ENCODE measurements at places on chromosomes 2 and 18.
A peak's percentile ranks its signal among the peaks of the same experiment; 100 is the strongest.

DNA sequence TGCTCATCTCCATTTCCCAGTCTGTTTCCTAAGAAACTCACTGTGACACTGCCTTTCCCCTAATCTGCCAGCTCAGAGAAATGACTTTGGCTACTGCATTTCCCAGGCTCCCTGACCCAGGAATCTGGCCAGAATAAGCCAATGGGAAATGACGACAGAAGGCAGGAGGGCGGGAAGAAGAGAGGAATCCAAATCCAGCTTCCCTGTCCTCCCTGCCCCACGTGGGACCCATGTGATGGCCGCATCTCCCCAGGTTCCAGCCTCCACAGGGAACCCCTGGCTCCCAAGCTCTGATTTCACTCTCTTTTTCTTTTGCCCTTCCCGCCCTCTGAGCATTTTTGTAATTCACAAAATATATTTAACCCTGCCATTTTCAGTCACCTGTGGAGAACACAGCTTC lies 37.8 kb upstream of the RAB12 start:
- no peak for DNase-seq

- no peak for DNase-seq
Observed at GRCh38 chr2:200406379-200406778, 99.9 kb downstream of the SPATS2L start.

- DNase-seq, result no peak
Observed at GRCh38 chr18:27824841-27825681, 351.9 kb downstream of the CDH2 start.

- DNase-seq, result no peak
Observed at GRCh38 chr2:137893145-137893544, 71.1 kb upstream of the HNMT start.

GRCh38 chr18:62991959-62992358 lies 276.6 kb downstream of the PHLPP1 start:
- DNase-seq, result no peak

DNA sequence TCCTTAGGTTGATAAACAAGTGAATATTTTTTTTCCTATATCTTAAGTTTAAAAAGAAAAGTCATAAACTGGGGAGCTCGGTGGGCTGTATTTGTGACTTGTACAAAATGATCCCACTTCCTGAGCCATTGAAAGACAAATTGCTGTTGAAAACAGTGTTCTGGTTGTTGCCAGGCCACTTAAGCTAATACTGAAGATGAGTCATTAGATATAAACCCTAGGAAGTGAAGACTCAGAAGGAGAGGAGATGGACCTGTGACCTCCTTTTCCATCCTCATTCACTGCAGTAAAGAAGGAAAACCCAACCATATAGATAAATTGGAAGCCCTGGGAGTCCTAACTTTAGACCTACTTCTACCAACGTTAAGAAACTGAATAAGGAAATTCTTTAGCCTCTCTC lies 46.2 kb upstream of the SERPINE2 start:
- DNase-seq, result peak; percentile 72

GRCh38 chr2:164560181-164560792 lies 61.0 kb downstream of the GRB14 start:
- DNase-seq, result peak; percentile 42

- no peak for DNase-seq
Observed at GRCh38 chr18:1658908-1659566, 754.4 kb downstream of the ADCYAP1 start.

DNA sequence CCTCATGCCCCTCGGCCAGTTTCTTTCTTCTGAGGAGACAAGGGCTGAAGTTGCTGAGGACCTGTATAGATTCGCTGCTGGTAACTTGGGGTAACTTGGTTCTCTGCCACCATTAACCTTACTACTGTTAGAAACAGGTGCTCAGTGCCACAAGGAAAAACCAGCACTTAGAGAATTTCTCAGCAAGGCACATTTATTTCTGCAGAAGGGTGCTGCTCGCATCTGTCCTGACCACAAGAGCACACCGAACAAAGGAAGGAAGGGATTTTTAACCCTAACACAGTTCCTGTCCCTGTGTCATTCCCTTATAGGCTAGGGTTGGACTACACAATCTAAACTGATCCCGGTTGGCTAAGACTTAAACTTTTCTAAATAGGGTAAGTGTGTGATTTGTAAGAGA lies 154.1 kb downstream of the SOCS6 start:
- DNase-seq, result no peak

DNA sequence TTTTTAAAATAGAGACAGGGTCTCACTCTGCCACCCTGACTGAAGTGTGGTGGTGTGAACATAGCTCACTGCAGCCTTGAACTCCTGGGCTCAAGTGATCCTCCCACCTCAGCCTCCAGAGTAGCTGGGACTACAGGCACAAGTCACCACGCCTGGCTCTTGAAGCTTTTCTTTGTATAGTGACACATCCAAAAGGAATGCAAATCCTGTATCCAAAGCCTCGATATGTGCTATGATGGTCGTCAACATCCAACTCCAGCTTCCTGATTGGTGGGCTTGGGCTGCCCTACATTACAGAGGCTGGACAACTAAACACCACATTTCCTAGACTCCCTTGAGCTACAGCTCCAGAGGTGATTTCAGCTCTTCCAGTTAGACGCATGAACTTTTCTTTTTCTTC lies 101.7 kb upstream of the PGAP1 start:
- DNase-seq, result peak; percentile 81

DNA sequence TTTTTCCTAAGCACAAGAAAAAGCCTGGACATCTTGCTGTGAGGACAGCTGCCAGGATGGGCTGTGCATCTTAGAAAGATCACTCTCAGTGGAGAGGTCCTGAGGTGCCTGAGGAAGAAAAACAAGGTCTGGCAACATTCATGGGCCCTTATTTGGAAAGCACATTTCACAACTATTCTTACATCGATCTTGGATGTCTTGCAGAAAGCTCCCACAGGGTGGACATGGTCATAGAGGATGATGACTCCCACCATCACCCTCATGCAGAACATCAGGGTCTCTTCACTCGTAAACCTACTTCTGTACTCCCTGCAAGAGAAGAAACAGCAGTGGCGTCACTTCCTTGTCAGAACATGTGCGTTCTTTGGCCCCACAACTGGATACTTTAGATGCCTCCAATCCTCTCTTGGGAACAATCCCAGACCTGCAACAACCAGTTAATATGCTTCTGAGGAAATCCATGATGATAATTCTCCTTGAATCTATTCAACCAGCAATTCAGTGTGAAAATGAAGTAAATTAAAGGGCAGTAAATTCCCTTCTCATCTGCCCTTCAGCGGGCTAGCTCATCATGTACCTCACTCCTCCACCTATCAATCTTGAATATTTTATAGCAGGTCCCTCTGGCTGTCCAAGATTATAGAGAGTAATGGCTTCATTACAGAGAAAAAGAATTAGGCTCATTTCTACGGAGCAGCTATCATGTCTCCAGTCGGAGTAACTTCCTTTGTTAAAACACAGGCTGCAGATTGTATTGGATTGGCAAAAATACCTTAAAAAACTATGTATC lies 106.2 kb downstream of the CYRIA start:
- DNase-seq, result no peak

GRCh38 chr2:170533156-170533555 lies 182.0 kb upstream of the SP5 start:
- no peak for DNase-seq

DNA sequence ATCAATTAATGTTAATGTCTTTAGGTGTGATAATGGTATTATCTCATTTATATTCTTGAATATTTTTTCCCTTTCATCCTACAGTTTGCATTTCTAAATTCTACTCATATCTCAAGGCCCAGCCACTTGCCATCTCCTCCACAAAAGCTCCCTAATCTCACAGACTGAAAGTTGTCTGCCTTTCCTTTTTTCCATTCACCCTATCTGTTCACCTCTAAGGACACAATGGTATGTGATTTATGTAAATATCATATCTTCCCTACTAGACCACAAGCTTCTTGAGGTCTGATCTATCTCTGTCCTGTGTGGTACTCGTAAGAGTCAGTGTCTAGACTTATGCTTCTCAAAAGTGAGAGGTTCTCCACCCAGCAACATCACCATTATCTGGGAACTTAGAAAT lies 3.9 kb upstream of the SPC25 start:
- DNase-seq, result no peak

DNA sequence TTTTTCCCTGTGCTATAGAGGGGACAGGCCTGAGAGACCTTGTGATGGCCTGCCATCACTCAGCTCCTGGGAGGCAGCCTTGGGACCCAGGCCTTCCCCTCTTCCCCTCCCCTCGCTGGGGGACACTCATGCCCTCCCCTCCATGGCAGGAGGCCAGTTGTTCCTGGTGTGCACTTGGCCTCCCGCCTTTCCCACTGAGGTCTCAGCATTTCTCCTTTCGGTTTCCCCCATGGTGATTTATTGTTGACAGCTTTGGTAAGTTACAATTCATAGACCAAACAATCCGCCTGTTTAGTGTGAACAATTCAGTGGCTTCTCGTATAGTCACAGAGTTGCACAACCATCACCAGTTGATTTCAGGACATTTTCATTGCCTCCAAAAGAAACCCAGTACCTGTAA lies 10.2 kb upstream of the CNDP1 start:
- peak; percentile 28 for DNase-seq

DNA sequence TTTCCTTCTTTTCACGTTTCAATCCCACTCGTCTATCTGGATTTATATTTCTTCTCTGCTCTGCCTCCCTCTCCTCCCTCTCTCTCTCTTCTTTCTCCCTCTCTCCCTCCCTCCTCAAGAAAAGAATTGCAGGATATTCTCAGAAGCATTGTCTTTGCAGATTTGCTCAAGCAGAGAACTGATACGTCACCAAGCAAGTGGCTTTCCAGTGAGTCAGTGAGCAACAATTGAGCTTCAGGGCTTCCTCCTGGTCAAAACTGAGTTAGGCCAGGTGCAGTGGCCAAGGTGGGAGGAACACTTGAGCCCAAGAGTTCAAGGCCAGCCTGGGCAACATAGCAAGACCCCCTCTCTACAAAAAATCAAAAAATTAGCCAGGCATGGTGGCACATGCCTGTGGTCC lies 151.1 kb downstream of the SMAD2 start:
- no peak for DNase-seq

DNA sequence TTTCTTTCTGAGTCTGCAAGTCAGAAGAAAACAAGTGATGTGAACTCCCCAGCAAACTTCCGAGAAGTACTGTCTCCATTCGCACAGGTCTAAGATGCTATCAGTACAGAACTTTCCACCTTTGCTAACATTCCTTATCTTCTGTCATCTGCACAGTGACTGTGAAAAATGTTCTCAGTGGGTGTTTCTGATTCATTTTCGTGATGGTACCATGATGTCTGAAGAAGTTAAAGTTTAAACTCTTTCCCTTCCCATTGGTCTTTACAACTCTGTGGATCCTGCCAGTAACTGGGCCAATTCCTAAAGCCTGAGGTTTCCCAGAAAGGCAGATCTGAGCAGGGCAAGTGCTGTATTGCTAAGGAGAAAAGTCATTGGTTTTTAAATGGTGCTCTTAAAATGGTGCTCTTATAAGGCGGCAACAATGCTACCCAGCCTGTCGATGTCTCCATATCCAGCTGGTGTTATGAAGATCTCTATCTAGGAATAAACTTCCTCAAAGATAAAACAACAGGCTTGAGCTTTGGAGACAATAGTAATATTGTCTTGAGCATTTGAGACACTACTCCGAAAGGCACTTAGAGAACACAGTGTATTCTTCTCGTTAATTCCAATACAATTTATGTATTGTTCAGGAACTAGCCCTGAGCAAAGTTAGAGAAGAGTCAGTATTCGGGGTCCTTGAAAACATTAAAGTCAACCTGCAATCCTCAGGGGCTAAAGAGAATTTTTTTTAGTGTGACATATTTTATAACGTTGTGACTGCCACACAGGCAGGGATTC lies 232.3 kb downstream of the OSR1 start:
- DNase-seq, result no peak

GRCh38 chr2:29995241-29995640 lies 73.9 kb upstream of the ALK start:
- DNase-seq, result no peak

- no peak for DNase-seq
Observed at GRCh38 chr2:79980116-79980515, 324.4 kb downstream of the LRRTM1 start.

DNA sequence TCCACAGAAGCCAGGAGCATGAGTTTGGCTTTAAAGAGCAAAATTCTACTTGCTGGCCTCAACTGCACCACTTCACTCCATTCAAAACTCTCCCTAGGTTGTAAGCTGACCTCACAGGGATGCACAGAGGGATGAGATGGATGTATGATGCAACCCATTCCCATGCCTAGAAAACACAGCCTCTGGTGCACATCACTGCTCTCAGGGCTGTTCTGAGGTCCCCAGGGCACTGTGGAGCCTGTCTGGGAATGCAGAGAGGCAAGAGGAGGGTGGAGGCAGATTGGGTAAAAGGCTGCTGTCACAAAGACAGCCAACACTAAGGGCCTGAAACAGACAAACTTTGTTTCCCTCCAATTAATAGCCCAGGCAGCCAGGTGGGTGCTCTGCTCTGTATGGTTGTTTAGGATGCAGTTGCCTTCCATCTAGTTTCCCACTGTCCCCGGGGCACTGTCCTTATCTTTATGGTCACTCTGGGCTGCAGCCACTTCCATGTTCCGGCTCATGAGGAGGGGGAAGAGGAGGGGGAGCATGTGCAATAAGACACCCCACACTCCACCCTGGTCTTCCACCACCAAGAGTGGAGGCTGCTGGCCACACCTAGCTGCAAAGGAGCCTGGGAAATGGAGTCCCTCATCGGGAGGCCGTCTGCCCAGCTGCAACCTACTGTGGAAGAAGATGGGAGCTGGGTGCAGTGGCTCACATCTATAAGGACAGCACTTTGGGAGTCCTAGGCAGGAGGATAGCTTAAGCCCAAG lies 7.0 kb downstream of the GPR45 start:
- DNase-seq, result peak; percentile 83

GRCh38 chr2:76083248-76083647 lies 372.5 kb upstream of the GCFC2 start:
- DNase-seq, result no peak

DNA sequence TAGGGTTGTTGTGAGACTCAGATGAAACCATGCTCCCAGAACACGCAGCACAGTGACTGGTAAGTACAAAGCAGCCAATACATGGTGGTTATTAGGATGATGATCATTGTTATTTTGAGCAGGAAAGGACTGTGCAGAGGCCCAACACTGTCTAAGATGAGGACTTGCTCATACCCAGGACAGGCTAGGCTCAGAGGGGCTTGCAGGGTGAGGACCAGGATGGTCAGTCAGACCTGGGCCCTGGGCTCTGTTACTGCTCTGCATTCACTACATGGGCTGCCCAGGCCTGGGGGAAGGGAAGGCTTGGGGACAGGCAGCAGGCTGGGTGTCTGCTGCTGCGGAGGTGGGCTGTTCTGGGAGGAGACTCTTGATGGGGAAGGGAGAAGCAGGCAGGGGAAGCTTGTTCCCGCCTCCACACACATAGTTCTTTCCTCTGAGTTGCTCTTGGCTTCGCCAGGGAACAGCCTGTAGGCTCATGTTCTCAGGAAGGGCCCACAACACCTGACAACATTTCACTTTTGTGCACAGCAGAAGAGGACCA lies 17.5 kb downstream of the CAPN13 start:
- DNase-seq, result no peak
